ENCODE measurements at places on chromosomes 4 and X.
A peak's percentile ranks its signal among the peaks of the same experiment; 100 is the strongest.

DNA sequence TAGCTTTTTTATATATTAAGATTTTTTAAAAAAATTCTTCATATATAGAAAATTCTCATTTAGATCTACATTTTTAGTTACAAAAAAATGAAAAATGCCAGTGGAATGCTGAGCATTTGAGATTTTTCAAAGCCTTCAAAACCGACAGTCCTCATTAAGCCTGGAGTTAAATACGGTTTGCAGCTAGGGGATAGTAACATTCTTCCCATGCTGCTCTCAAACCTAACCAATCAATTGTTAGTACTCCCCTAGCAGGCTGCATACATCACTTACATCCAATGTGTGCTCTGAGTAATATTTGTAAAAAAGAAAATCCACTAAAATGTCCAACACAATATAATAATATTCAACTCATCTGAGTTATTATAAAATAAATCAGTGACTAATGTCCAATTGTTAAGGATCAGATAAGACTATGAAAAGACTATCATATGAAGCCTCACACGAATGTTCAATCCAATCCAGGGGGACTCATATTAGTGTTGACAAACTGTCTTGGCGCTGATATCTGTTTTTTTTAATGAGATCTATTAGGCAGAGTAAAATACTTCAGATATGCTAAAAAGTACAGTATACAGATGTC is 227.6 kb upstream of the MAB21L2 start:
- no peak for DNase-seq

DNA sequence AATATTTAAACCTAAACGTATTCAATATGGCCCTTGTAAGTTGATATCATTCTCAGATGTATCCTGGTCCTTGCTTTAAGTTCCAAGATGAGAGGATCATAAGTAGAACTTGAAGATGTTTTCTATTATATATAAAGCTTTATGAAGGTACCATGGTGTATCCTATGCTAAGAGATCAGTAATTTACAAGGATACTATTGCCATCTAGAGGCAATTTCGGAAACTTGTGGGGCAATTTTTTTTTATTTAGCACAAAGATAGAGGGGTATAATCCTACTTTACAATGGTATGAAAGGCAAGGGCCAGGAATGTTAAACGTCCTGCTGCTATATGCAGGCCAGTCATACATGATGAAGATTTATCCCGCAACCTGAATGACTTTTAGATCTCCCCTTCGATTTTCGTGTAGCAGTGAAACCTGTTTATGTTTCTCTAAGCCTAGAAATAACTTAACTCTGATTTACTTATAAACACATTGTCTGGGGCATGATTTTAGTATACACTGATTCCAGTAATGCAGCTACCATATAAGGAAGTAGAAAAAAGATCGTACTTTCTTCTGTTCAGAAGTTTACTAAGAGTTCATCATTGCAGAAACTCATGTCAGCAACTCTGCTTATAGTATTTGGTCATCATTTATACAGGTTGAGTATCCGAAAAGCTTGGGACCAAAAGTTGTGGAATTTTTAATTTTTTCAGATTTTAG is 2.6 kb downstream of the SLC25A31 start:
- DNase-seq = no peak

DNA sequence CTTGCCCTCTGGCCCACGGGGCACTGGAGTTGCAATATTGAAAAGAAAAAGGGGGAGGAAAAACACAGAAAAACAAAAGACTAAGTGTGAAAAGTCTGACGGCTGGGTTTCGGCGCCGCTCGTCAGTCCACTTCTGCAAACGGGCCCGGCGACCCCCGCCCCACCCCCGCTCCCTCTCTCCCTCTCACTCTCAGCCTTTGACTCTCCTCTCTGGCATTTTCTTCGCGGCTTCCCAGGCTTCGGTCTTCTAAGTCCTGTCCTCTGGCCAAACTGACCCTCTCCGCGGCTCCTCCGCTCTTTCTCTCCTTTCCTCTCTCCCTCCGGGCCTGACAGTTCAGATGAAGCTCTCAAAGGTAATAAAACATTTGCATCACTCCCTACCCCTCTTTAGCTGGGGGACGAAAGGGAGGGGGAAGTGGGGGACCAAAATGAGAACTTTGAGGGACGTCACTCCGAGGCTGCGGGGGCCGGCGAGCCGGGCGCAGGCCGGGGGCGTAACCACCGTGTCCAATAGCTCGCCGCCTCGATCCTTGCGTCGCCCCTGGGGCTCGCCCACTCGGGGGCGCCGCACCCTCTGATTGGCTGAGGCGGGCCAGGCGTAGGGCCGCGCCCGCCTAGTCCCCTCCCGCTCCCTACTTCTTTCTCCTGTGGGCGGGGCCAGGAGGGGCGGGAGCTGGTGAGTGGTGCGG is at the start of gene NKX6-1:
Gene NKX6-1 (minus strand): TSS at position 358 of the 689 bp plus-strand sequence. CDS start 1,064 bp downstream, outside the sequence.
- DNase-seq = no peak

GRCh38 chr4:162364651-162365050 is 200.9 kb upstream of the FSTL5 start:
- DNase-seq = no peak

DNA sequence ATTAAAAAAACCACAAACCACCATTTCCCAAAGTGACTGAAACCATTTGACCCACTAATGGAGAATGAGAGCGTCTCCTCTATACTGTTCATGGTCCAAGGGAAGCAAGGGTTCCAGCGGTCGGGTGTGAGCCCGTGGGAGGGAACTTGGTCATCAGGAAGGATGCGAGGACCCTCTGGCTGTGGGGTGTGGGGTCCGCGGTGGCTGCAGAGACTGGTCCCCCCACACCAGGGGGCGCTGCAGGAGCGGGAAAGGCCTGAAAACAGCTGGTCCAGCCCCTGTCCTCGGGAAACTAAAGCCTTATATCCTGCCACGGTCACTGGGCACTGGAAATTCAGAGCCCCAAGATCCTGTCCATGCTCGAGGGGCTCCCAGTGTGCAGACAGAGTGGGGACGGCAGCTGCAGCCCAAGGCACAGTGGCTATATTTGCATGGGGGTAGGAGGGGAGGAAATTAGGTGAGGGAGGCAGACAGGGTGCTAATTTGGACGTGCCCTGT is 4.3 kb downstream of the BLOC1S4 start:
- DNase-seq = peak; percentile 61

- DNase-seq = peak; percentile 38
Observed at GRCh38 chr4:40924096-40924792, 174.5 kb downstream of the NSUN7 start.

- DNase-seq = no peak
Observed at GRCh38 chr4:158163941-158164767, 8.7 kb downstream of the GASK1B start.

DNA sequence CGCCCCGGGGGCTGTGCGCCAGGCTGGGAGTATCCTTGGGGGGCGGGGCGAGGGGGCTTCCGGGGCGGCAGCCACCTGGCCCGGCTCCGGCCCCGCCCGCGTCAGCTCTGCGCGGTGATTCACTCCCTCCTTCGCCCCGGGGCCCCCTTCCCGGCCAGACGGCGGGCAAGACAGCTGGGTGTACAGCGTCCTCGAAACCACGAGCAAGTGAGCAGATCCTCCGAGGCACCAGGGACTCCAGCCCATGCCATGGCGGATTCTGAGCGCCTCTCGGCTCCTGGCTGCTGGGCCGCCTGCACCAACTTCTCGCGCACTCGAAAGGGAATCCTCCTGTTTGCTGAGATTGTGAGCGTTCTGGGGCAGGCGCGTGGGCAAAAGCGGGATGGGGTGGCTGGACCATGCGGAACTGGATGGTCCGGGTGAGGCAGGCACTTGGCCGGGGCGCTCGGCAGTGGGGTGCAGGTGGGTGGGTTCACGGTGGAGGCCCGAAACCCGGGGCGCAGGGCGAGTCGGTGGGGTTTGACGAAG is at the start of gene PLP2:
Gene PLP2 (plus strand): TSS at position 147 of the 528 bp plus-strand sequence. CDS start 103 bp downstream, at position 250.
- no peak for DNase-seq

DNA sequence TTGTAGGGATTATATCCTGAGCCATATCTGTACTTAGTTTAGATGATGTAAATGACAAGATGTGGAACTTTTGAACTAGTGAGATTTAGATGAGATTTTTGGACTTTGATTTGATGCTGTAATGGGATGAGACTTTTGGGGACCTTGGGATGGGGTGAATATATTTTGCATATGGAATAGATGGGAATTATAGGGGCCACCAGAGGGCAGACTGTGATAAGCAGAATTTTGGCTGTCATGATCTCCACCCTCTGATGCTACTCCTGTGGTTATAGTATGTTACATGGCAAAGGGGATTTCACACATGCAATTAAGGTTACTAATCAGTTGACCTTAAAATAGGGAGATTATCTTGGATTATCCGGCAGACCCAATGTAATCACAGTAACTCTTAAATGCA is 214.0 kb upstream of the NHS start:
- DNase-seq = no peak

- no peak for DNase-seq
Observed at GRCh38 chr4:188113156-188113555, 3.8 kb upstream of the TRIML2 start.

DNA sequence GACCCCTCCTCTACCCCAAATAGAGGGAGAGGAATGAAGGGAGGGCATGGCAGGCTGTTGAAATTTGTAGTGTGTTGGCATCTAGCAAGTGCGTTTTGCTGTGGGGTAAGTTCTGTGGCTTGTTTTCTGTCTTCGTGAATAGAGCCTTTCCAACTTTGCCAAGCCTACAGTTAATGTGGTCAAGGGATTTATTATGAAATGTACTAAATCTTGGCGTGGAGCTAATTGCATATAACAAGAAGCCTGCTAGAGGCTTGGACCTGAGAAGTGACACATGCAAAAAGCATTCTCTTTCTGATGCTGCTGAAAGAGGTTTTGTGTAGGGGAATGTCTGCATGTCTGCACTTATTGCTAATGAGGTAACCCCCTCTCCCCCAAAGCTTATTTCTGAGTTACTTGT is 132.2 kb downstream of the BMPR1B start:
- DNase-seq = no peak

- DNase-seq = no peak
Observed at GRCh38 chr4:95193391-95194224, 355.2 kb downstream of the UNC5C start.

- no peak for DNase-seq
Observed at GRCh38 chr4:63708661-63709060, 700.6 kb downstream of the TECRL start.

DNA sequence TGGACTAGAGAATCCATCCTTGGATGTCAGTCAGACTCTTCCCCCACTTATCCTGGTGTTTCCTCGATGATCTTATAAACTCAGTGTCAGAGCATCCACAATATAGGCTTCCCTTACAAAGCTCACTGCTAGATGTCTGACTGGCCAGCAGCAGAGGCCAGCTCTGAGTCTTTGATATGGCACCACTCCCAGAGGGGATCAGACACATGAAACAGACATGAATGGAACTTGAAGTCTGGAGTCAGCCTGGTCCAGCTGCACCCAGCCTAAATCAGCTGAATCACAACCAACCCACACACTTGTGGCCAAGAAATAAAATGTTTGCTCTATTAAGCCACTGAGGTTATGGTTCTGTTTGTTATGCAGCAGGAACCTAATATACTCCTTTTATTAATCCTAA is 129.6 kb upstream of the MED14 start:
- DNase-seq = no peak

DNA sequence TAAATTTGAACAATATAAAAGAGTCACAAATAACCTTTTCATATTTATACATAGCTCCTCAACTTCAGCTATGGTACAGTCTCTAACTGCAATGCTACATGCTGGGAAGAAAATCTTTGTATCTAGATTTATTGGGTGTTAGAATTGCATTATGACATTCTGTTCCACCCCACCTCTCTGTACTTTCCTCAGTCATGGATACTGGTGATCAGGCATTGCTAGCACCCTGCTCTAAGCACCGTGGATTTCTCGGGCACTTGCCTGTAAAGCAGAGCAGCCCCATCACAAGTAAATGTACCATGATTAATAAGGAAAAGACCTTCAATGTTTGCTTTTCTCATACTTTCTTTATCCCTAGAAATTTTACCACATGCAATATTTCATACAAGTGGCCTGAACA is 1028.9 kb upstream of the INTU start:
- DNase-seq = no peak

DNA sequence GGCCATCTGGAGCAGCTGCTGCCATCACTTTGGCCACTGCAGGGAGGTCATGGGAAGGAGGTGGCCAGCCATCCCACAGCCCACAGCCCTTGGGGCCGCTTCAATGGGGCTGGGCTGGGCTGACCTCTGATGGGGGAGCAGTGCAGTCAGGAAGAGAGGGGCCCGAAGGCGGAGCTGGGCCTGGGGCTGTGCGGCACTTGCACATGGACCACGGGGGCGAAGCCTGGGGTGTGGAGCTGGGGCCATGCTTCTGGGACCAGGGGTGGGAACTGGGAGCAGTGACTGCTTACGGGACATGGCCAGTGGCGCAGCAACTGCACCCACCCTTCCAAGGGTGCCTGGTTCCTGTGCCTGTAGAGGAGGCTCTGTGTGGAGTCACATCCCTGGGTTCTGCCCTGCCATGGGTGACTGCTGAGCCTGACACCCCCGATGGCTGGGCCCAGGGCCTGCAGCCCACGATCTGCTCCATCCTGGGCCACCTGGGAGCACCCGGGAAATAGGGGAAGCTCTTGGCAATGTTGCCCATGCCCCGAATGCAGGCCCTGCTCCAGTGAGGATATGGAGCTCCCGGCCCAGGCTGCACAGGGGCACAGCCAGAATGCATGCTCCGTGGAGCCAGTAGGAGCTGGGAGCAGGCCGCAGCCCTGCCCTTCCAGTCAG is 22.4 kb upstream of the SULT1B1 start:
- no peak for DNase-seq

DNA sequence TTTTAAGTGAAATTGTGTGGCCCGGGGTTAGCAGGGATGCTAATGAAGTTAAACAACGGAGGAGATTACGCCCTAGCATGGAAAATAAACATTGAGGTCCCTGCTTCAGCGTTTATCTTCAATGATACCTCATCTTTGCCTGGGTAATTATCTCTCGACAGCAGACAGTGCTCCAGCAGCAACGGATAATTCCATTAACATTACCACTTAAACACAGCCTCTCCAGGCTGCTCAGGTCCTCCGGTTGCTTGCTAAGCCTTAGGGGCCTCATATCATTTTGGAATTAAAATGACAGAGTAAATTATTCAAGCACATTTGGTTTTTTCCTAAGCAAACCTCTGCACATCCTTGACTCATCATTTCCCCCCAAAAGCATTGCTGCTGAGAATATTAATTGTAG is 281.5 kb upstream of the KLF3 start:
- DNase-seq = no peak

DNA sequence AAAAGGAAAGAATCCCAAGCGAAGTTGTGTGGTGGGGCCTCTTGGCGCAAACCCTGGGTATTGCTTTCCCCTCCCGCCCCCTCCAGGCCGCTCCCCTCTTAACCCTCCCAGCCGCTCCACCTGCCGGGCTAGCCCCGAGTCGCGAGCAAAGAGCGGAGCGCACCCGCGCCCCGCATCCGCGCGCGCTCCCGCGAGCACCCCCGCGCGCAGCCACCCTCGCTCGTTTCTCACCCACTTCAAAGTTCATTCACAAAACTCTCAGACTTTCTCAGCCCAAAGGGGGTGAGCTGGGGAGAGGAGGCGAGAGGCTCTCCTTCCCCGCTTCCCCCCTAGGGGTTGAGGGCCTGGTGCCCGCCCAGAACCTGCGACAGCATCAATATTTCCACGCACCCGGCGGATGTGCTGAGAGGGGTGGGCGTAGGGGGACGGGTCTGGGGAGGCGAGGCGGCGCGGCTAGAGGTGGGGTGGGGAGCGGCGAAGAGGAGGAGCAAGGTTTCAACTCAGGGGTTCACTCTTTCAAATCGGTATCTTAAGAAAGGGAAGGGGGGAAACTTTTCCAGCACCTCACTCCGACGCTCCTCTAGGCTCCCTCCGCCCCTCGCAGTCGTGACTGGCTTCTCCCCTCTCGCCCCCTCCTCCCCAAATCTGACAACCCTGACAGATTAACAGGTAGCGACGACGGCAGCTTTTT is 1.8 kb downstream of the MAML3 start:
- DNase-seq = peak; percentile 57

All from stimulated activated CD8-positive, alpha-beta memory T cell treated with anti-CD3 and anti-CD28 coated beads, Interleukin-7, amount 100 ng/mL, for 1 hour (primary cell).